Fibroblast of villous mesenchyme (primary cell): ENCODE measurements at places on chromosomes 6 and 20. TPM values are rescaled to one million over a fixed set of nuclear protein-coding genes. Genes with fewer than 3 reads are reported as not detected.

The TMEM217 gene
- total RNA-seq: 2.9 and 3.5 TPM in 2 replicates

The MCCD1 gene
- total RNA-seq: not detected in 2 replicates

- no peak for DNase-seq
Observed at GRCh38 chr6:168599118-168599494, 158.1 kb downstream of the SMOC2 start.

GRCh38 chr6:44058617-44059358, 68.5 kb downstream of the MRPL14 start:
- DNase-seq: peak; percentile 100

GRCh38 chr20:17066902-17067301, 159.9 kb upstream of the PCSK2 start:
- DNase-seq: no peak

GRCh38 chr6:143260857-143261256, 189.6 kb downstream of the ADAT2 start:
- no peak for DNase-seq

DNA sequence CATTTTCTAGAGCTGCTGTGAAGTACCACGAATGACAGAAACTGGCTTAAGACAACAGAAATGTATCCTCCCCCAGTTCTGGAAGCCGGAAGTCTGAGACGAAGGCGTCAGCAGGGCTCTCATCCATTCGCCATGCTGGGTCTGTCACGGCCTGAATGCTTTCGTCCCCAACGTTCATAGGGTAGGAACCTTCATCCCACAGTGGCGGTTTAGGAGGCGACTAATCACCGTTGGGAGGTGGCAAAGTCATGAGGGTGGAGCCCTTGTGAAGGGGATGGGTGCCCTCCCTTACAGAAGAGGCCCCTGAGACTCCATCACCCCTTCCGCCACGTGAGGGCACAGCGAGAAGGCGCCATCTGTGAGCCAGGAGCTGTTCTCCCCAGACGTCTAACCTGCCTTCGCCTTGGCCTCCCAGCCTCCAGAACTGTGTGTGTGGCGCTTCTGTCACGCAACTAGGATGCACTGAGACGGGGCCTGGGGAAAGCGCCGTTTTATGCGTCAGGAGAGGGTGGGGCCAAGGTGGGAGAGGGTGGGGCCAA, 250.3 kb downstream of the TTLL2 start:
- peak; percentile 1 for DNase-seq

- no peak for DNase-seq
Observed at GRCh38 chr20:34491226-34491931, 24.8 kb upstream of the DYNLRB1 start.

GRCh38 chr6:143937668-143937970, 70.4 kb downstream of the PLAGL1 start:
- DNase-seq: peak; percentile 33

- DNase-seq: peak; percentile 36
Observed at GRCh38 chr20:56249244-56249955, 868 bp downstream of the MC3R start.

DNA sequence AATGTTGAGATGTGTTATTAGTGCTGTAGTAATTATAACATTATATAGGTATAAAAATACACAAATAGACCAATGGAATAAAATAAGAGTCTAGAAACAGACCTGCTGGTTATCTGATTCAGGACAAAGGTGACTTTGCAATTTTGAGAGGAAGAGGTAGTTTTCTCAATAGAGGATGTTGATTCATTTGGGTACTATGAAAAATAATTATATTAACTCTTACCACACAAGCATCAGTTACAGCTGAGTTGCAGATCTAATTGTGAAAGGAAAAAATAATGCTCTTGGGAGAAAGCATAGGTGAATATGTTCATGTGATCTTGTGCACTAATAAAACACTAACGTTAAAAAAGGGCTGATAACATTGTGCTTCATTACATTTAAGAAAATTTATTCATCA, 103.0 kb downstream of the BCKDHB start:
- no peak for DNase-seq

DNA sequence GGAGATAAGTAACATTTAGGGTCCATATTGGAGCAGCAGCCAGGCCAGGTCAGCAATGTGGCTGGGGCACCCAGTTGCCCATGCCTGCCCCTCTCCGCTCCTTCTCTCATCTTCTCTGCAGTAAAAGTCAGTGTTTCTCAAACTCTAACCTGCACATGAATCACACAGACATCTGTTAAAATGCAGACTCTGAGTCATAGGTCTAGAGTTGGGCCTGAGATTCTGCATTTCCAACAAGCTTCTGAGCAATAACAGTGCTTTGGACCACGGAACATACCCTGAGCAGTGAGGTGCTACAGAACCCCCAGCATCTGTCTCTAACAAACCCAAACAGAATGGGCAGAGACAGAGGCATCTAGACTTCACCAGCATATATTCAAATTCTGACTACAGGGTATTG, 10.1 kb downstream of the PHF10 start:
- DNase-seq: no peak
